ENCODE measurements at places on chromosomes 7 and 10.

GRCh38 chr10:86295791-86296190 is 70.8 kb downstream of the GRID1 start:
- DNase-seq = no peak

GRCh38 chr7:2030475-2031450 is 202.0 kb downstream of the MAD1L1 start:
- DNase-seq = no peak

- DNase-seq = no peak
Measured at GRCh38 chr7:47207956-47208355, 374.0 kb downstream of the TNS3 start.

DNA sequence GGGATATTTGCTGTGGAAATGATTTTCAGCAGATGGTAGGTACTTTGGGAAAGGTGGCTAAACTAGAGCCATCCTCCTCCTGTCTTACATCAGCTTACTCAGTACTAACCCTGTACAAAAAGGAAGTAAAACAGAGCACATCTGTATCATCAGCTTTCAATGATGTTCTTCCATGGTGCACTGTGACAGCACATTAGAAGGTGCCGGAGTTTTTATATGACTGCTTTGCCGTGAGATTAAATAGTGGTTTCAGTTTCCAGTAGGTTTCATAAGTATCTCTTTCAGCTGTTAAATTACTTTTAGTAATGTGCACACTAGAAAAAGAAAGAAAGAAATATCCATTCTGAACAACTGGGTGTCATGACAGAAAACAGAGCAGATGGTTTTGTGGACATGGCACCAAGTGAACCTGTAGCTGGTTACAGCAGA is 86.5 kb downstream of the ARID5B start:
- no peak for DNase-seq

- no peak for DNase-seq
Measured at GRCh38 chr7:118995350-118995749, 770.8 kb downstream of the ANKRD7 start.

DNA sequence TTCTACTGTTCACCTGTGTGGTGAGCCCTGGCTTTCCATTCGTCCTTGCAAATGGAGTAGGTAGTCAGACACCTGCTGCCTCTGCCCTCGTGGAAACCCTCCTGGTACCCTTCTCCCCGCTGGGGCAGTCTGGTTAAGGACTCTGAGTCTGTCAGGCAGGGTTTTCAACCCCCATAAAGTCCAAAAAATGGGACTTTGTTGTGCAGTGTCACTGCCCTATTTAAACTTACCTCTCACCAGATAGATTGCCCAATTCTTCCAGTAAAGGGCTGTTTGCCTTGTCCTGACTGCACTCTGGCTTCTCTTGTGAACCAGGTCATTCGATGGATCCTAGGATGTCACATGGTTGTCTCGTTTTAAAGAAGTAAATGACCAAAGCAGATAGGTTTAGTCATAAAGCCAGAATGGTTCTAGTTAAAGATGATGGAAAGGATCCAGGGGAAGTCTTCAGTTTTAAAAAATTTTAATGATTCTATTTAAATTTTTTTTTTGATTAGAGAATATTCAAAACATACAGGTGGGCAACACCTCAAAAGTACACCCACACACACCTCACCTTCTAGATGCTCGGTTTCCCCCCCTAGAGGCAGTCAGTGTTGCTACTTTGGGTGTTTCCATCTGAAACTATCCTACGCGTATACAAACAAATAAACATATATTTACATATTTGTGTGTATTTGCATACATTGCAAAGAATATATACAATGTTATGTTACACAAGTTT is 22.0 kb downstream of the TMEM176B start:
- DNase-seq = no peak

DNA sequence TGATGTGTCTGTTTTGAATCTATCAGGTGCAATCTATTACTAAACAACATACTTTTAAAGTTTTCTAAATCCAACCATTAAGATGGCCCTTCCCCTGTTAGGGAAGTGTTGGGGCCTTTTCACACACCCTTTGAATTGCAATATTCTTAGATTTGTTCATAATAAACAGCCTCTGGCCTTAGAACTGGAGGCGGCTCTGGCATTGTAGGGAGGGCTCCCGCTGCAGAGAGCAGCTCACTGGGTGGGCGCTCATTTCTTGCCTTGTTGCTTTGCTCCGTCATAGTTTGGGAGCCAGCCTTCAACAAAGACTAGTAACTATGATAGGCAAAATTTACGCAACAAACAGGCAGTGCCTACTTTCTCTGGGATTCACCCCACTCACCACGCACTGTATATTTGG is 4.2 kb upstream of the HOXA10 start:
- DNase-seq = no peak

DNA sequence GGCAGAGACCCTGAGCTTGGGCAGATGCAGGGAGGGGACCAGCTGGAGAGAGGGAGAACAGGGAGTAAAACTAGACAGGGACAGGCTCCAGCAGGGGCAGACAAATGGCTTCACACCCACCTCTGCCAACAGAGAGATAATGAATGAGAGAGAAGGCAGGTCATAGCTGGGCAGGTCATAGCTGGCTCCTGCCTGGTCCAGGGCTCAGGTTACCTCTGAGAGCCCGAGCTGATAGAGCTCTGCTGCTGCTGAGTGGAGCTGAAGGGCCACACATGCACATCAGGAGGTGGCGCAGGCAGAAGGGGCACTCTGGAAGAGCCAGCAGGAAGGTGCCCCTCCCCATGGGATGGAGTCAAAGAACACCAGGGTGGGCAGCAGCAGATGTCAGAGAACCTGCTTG is 154.2 kb downstream of the GFRA1 start:
- no peak for DNase-seq

DNA sequence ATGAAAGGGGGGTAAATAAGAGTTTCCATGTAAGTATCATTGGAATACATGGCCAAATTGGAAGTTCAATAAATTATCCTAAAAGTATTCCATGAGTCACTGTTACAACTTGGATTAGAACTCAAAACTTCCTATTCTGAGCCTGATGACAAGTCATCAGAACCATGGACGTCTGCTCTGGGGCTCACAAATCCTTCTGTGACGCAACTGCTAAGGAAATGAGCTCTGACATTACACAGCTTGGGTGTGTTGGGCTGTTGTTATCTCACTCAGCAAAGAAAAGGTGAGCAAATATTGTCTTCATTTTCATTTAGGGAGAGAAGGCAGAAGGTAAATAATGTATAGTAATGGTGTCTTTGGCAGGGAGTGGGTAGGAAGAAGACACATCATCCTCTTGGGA is 214.8 kb upstream of the ADO start:
- DNase-seq = no peak

DNA sequence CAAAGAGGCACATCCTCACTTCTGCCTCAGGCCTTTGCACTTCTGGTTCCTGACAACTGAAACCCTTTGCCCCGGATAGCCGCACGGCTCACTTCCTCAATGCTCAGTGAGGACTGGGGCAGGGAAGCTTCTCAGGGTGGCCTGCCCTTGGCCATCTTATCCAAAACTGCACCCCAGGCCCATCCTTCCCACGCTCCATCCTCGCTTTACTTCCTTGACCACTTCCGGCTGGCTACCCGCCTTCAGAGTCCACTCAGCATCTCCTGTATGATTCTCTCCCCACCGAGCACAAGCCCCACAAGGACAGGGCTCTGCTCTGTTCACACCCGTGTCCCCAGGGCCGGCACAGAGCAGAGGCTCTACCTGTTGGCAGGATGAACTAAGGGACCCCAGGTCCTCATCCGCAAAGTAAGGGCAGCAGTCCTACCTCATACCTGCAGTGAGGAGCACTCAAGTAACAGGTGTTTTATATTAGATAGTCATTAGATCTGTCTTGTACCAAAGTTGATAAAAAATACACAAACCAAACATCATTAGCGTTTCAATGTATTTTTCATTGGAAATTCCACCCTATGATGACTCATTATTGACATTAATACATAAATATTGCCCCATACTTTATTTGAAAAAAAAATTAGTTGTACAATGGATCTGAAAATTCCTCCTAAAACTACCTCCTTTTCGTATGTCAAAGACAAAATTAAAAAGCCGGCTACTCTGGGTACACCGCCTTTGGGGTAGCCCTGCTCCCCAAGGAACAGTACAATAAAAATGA is 35.0 kb downstream of the GNA12 start:
- DNase-seq = no peak

DNA sequence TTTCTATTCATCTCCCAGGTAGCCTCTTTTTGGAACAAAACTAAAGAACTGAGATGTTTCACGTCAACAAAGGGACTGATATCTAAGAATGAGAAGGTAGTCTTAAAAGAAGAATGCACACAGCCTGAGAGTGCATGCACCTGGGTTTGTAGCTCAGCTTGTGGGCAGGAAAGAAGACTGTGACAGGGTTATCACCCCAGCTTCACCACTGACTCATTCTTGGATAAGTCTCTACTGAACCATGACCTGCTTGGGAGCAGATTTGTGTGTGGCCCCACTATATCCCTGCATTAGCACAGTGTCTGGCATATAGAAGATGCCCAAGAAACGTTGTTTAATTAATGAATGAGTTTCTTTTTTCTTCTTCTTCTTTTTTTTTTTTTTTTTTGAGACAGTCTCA is 187.5 kb downstream of the GPAM start:
- no peak for DNase-seq

DNA sequence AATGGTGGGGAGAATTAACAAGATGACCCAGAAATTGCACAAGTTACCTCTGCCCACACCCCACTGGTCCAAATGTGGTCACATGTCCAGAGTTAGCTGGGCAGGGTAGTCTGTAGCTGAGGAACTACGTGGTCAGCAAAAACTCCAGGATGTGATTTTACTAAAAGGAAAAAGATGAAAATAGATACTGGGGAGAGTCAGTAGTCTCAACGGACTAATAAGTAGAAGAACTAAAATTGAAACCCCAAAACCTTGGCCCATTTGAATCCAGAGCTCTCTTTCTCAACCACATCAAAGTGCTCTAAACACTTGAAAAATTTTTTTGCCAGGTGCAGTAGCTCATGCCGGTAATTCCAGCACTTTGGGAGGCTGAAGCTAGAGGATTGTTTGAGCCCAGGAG is 146.3 kb downstream of the SKIDA1 start:
- no peak for DNase-seq

GRCh38 chr10:775245-776075 is 86.0 kb upstream of the DIP2C start:
- no peak for DNase-seq

GRCh38 chr7:134083766-134084487 is 43.2 kb upstream of the LRGUK start:
- DNase-seq = peak; percentile 0

DNA sequence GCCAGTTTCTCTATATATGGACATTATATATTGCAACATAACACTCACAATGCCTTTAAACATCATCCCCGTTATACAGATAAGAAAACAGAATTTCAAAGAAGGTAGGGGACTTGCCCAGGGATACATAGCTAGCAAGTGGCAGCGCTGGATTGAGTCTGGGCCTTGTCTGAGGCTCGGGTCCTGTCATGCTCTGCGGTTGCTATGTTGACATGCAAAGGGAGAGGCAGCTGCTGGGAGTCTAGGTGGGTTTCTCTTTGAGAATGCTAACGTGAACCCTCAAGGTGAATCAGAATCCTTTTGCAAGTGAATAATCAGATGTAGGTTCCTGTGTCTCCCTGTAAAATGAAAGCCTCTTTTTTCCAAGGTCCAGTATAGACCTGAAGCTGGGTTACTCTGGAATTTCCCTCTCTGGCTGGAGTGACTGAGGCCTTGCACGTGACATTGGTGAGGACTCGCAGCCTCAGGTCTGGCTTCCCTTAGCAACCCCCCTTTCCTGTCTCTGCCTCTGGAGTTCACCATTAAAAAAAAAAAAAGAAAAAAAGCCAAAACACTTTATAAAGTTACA is 38.9 kb downstream of the TCF7L2 start:
- DNase-seq = no peak

- DNase-seq = no peak
Measured at GRCh38 chr7:73647725-73648592, 19.7 kb upstream of the VPS37D start.

DNA sequence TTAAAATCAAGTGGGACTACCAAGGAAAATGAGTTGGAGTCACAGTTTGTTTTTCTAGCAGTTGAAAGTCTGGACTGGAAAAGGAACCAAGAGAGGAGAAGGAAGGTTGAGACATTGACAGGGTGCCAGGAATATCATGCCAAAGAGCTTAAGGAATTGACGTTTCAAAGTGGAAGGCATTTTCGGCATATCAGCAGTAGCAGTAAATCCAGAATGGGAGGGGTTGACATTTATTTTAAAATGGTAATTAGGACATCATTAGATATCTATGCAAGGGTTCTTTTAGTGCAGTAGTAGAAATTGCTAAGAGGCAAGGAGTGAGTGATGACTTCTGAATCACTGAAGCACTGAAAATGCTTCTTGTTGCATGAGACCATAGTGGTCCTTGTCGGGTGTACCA is 335.9 kb upstream of the PLXDC2 start:
- DNase-seq = no peak

DNA sequence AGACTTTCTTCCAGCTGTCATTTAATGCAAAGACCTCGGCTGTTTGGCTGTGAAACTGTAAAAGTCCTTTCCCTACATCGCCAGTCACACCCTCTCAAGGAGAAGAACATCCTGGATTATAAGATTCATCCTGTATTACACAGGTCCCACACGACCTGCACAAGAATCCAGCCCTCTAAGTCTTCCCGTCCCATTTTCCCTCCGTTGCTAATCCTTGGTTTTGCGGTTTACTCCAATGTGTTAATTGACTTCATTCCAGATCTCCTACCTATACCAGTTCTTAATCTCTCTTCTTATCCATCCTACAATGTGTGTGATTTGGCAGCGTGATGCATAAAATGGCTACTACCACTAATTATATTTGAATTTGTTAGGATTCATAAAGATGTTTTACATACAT is 110.4 kb downstream of the COL28A1 start:
- DNase-seq = no peak

DNA sequence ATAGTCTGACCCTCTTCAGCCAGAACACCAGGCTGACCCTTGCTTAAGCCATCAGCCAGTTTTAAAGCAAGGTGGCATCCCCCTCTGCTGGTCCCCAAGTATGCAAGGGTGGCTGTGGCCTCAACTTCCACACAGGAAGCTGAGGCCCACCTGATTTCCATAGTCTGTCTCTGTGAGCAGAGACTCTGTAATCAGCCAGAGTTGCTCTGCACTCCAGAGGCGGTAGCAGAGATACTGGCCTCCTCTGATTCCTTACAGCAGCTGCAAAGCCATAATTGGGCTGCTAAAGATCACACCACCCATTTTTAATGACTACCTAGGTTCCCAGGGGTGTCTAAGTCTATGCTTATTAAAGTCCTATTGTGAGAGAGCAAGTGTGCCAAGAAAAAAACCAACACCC is 1.8 kb downstream of the PDAP1 start:
- DNase-seq = no peak

- no peak for DNase-seq
Measured at GRCh38 chr7:155769701-155770100, 42.6 kb downstream of the SHH start.

- no peak for DNase-seq
Measured at GRCh38 chr10:23367896-23368595, 23.4 kb upstream of the C10orf67 start.

GRCh38 chr7:128347647-128348097 is 4.0 kb upstream of the RBM28 start:
- no peak for DNase-seq

Data from spinal cord (tissue), 10 donors.